ENCODE measurements at places on chromosomes 7 and 10.

- DNase-seq: no peak
These were observed 467.9 kb upstream of the AUTS2 start for GRCh38 chr7:69130396-69130795.

- DNase-seq: no peak
These were observed 79.4 kb upstream of the TBX20 start for GRCh38 chr7:35333265-35333664.

GRCh38 chr10:110686047-110686446 lies 41.9 kb downstream of the RBM20 start:
- peak; percentile 82 for DNase-seq

GRCh38 chr7:63900394-63901203 lies 98.0 kb upstream of the ZNF722 start:
- no peak for DNase-seq

- DNase-seq: no peak
These were observed 142.3 kb upstream of the UNC5B start for GRCh38 chr10:71069909-71070666.

- no peak for DNase-seq
These were observed 26.0 kb upstream of the ZNF273 start for GRCh38 chr7:64876792-64877713.

DNA sequence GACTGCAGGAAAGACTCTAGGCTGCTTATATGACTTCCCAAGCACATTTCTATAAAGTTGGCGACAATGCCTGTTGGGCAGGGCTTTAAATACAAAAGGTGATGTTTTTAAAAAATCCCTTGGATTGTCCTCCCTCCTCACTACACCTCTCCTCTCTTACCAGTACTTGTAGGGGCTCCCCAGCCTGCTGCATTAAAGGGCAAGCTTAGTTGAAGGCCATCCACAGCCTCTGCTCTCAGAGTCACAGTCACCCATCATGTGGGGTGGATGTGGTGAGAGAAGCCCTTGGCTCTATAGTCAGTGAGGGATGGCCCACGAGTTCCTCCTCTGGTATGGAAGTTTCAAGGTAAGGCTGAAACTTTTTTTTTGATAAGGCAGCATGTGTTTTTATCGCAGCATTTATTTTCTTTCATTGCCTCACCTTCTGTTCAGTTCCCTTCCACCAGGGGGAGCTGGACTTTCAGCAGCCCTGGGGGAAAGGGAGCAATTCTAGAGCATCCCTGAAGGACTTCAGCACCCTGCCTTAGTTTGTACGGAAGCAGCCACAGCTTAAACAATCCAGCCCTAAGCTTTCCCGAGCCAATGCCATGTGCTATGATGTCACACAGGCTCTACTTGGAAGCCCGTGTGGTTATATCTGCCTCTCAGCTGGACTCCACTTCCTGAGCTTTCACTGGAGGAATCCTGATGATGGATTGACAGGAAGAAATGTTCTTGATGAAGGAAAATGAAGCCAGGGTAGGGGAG lies 131.9 kb downstream of the CALCR start:
- peak; percentile 51 for DNase-seq

DNA sequence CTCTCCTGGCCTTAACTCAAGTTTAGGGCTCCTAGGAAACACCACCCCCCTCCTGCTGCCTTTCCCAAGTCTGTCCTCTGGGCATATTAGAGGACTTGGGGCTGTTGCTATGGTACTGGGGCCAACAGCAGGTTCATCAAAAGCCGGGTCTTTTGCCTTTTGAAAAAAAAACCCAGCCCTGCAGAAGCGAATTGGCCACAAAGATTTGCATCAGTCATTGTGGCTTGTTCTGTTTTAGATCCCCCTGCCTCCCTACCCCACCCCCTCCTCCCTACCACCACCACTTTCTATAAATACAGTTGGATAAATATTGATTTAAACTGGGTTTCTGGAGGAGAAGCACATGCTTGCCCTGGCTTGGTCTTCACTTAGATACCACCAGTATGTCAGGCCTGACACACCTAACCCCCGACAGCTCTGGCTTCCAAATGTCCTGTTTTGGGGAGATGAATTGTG lies 7.0 kb downstream of the MXI1 start:
- no peak for DNase-seq

DNA sequence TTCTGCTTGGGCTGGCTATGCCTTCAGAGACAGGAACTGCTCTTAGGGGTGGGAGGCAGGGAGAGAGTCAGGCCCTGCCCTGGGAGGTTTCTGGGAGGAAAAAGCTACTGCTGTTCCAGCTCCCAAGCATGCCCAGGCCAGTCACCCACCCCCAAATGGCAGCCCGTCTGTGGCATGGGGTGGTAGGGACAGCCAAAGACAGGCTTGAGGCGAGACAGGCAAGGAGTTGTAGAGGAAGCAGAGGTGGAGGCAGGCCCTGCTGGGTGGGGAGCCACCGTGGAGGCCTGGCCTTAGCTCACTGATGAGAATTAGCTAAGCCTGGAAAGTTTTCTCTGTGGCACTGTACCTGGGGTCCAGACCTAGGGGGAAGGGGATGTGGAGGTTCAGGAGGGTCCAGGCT lies 6.6 kb upstream of the SAMD8 start:
- DNase-seq: no peak

DNA sequence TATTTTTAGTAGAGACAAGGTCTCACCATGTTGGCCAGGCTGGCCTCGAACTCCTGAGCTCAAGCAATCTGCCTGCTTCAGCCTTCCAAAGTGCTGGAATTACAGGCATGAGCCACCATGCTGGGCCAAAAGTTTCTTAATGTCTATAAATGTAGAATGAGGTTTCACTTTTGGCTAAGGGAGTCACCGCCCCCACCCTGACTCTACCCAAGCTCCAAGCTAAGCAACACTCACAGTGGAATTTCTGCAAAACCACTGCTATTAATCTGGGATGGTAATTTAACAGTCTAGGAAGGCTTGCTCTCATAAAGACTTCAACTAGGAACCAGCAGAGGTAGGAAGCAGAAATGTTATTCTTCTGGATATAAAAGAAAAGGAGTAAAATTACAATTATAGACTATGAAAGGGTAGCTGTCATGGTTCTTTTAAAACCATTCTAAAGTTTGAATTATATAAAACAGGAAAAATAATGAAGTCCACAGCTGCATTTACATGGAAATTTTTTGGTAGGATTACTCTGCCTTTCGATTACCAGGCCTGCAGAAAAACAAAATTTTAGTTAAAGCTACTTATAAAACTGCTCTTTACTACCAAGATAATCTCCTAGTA lies 211.6 kb downstream of the SFMBT2 start:
- DNase-seq: no peak

DNA sequence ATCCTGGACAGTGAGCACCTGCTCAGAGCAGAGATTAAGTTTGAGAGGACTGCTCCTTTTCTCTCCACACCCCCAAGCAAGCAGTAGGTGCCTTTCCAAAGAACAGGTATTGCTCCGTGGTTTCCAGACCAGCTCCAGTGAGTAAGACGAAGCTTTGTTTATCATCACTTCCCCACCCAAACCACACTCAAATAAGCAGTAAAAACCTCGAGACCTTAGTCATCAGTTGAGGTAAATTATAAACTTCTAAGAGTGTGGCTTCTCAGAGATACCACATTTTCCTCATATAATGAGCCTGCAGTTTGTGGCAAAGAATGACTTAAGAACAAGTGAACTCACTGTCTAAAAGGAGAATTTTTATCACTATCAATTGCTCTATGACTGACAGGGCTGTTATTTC lies 50.0 kb upstream of the GRB10 start:
- DNase-seq: no peak

DNA sequence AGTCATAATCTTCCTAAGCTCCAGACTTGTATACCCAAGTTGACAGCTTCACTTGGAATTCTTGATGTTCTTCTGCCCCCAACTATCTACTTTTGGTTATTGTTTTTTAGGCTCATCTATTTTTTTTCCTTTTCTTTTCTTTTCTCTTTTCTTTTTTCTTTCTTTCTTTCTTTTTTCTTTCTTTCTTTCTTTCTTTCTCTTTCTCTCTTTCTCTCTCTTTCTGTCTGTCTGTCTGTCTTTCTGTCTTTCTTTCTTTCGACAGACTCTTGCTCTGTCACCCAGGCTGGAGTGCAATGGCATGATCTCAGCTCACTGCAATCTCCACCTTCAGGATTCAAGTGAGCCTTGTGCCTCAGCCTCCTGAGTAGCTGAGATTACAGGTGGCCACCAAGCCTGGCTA lies 36.5 kb downstream of the KMT2E start:
- DNase-seq: no peak

DNA sequence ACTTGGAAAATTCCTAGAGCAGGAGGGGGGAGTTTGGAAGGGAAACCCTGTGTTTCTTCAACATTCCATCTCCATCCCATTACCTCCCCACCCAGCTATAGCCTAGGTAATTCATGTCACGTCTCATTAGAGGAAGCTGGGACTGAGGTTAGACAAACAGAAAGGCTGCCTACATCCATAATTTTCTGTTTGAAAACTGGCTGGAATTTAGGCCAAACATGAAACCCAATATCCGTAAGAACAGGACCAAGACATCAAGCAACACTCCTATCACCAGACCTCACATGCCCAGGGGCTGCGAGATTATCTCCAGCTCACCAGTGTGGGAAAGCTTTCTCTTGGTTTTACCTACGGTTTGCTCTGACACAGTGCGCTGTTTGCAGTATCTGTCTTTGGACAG lies 316.3 kb downstream of the FRMD4A start:
- no peak for DNase-seq

DNA sequence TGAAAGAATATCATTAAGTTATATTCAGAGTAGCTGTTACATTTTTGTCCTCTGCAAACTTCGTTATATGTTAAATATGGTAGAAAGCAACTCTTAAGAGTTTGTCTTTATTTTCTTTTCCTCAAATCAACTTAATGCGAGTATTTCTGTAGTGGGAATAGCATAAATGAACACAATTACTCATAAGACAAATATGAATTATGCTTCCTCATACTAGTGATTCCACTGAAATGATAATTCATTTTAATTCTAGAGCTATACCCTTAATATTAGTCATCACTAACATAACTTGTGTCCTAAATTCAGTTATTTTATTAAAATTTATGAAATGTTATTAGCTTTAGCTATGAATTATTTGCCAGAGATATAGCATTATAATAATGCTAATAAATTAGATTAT lies 820.6 kb upstream of the KCND2 start:
- DNase-seq: no peak

DNA sequence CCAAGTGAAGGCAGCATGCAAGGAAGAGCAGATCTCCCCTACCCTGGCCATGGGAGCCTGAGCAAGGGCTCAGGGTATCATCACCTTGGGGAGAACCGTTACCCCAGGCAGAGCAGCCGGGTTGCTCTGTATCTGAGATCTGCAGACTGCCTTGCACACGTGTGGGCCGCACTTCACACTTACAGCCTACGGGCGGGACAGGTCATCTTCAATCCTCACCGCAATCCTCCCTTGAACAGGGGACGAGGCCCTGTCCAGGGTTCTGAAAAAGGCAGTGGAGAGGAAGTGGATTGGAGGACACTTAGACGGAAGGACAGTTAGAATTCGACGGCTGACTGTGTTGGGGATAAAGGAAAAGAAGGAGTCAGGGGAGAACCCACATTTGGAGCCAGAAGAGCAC lies 51.4 kb downstream of the NPS start:
- no peak for DNase-seq

DNA sequence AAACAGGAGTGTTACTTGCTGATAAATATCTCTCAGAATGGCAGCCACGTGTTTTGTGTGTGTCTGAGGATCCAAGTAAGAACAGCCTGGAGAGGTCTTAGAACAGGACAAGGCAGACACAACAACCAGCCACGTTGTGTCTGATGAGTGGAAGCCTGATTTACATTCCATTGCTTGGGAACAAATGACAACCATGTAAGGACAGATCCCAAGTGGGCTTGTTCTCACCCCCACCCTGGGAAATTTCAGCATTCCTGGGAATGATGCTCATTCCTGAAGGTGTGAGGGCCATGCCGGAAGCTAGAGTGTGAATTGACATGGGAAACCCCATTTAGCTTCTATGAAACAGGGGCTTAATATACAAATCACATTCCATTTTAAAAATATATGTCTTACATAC lies 35.9 kb downstream of the IL6 start:
- no peak for DNase-seq

DNA sequence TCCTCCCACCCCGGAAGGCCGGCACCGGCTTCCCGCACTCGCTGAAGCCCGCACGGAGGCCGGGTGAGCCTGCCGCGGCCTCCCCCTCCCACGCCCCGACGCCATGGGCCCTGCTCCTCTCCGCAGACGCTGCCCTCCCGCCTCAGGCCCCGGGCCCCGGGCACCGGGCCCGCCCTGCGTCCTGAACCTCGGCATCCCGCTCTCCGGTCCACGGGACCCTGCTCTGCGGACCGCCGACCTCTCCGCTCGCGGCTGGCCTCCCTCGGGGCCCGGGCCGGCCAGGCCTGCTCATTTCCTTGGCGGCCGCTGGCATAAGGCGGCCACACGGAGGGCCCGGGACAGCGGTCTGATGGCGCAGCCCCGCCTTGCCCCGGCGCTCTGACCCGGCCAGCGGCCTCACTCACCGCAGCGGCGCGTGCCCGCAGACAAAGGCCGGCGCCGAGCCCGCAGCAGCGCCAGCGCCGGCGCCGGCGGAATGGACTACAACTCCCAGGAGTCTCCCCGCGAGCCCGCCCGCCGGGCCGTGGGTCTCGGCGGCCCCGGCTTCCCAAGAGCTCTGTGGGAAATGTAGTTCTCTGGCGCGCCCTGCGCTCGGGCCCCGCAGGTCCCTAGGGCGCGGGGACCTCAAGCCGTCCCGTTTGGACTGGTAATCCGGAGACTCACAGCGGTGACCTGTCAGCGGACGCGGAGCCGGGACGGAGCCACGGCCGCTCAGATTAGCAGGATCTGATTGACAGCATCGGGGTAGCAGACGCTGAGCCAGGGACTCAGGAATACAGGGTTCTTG lies at the start of gene ZNF32:
Gene ZNF32, minus strand, starts transcription at position 484 of the 787 bp plus-strand sequence. CDS start 2,748 bp downstream, outside the sequence.
- peak; percentile 83 for DNase-seq

- no peak for DNase-seq
These were observed 26.3 kb downstream of the BCAP29 start for GRCh38 chr7:107606303-107606702.

GRCh38 chr10:51377932-51378599 lies 303.8 kb downstream of the PRKG1 start:
- no peak for DNase-seq

GRCh38 chr7:131075406-131075805 lies 252.3 kb upstream of the MKLN1 start:
- no peak for DNase-seq

DNA sequence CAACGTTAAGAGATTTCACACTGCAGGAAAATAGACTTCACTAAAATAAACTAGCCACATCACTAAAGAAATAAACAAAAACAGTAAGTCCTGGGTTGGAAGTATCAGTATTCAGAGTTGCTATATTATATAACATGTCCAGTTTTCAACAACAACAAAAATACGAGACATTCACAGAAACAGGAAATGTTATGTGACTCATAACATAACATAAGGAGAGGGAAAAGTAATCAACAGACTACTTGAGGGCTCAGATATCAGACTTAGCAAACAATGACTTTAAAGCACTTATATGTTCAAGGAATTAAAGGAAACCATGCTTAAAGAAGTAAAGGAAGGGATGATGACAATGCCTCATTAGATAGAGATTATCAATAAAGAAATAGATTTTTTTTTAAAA lies 73.5 kb upstream of the MKLN1 start:
- DNase-seq: no peak

DNA sequence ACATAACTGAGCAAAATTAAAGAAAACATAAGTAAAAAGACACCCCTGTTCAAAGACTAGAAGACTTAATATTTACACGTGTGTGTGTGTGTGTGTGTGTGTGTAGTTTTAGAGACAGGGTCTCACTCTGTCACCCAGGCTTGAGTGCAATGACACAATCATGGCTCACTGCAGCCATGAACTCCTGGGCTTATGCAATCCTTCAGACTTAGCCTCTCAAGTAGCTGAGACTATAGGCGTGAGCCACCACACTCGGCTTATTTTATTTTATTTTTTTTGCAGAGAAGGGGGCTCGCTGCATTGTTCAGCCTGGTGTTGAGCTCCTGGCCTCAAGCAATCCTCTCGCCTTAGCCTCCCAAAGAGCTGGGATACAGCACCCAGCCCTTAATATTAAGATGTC lies 90.3 kb downstream of the JMJD1C start:
- no peak for DNase-seq

All from SJSA1 (cell line).